SK-N-SH (cell line): ENCODE measurements at places on chromosomes 11 and 22.

GRCh38 chr11:61718621-61719302 lies 33.7 kb upstream of the MYRF start:
- DNase-seq = peak; percentile 96

GRCh38 chr11:71421392-71421950 lies 26.7 kb downstream of the DHCR7 start:
- no peak for DNase-seq

GRCh38 chr11:126123686-126124085 lies 61.0 kb upstream of the CDON start:
- DNase-seq = no peak

GRCh38 chr11:78085972-78086371 lies 6.3 kb upstream of the NDUFC2 start:
- DNase-seq = no peak

DNA sequence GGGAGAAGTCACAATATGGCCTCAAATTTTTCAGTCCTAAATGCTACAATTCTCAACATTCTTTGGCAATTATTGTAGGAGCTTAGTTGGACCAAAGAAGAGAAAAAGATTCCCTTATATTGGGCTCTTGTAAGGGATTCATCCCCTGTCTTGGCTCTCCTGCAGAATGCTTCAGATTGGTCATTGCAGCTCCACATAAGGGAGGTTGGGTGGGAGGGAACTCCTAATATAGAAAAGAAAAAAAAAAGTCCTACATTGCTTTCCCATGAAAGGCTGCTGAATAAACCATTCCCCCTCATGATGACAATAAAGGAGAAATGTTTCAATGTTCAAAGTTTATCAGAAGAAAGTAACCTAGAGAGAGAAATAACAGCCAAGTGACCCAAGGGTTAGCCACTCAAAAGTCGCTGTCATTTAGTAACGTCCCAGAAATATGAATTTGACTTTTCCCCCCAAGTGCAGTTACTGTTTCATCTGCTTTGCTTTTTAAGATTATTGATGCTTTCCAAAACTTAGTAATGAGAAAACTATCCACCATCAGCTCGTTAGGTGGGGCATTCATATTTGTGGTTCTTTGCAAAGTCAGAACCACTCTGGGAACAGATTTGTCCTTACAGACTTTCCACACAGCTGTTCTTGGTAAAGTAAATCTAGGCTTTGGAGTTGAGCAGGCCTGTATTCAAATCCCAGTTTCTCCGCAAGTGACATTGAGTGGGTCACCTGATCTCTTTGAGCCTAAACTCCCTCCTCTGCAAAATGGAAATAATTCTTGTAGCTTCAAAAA lies 5.0 kb upstream of the SLC1A2 start:
- no peak for DNase-seq

- no peak for DNase-seq
These were observed 4.3 kb downstream of the PANX1 start for GRCh38 chr11:94132823-94133408.

DNA sequence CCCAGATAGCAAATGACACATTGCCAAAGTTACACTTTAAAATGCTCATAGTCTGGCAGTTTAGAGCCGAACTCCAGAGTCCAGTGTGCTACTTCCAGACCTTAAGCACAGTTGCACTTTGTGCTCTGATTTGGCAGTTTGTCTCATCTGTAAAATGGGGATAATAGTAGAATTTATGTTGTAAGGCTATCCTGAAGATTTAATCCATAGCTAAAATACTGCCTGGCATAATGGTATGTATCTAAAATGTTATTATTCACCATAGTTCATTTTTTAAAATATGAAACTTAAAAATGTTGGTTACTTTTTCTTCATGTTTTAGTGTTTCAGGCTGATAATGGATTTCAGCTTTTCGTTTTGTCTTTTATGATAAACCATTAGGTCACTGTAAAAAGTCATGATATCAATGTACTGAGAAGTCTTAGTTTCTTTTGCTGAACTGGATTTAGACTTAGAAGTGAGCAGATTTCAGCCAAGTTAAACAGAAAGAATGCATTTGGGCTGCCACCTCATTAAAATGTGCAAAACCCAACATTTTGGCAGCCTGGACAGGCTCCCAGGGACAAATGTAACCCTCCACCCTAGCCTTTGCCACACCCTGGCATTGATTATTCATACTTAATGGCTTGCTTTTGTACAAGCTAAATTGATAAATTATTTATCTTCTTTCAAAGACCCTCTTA lies 933 bp downstream of the OLFML1 start:
- DNase-seq = no peak

DNA sequence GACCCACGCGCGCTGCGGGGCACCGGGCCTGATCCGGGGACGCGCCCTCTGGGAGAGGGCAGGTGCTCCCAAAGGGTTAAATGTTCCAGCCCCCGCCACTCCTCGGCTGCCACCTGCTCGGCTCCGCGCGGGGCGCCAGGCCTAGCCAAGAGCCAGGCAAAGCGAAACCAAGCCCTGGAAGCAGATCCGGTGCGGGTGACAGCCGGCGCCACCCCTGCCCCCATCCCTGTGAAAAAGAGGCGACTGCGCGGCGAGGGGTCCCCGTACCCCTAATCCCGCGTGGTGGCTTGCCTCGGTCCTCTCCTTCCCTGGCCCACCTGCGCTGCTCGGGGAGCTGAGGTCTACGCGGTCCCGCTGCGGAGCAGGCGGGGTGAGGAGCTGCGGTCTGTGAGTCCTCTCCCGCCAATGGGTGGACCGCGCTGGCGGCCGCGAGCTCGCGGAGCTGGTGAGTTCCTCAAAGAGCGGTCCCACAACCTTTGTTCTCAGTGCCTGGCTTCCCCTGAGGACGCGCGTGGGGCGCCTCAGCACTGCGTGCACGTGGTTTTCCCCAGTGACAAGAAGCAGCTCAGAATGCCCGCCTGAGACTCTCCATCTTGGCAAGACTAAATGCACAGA lies at the start of gene ME3:
Gene ME3, minus strand, starts transcription at position 610 of the 615 bp plus-strand sequence.
- peak; percentile 77 for DNase-seq
